Stimulated activated CD4-positive, alpha-beta T cell treated with anti-CD3 and anti-CD28 coated beads, Interleukin-15, amount 100 ng/mL, for 24 hours (primary cell): ENCODE measurements at places on chromosomes 12 and 14.

DNA sequence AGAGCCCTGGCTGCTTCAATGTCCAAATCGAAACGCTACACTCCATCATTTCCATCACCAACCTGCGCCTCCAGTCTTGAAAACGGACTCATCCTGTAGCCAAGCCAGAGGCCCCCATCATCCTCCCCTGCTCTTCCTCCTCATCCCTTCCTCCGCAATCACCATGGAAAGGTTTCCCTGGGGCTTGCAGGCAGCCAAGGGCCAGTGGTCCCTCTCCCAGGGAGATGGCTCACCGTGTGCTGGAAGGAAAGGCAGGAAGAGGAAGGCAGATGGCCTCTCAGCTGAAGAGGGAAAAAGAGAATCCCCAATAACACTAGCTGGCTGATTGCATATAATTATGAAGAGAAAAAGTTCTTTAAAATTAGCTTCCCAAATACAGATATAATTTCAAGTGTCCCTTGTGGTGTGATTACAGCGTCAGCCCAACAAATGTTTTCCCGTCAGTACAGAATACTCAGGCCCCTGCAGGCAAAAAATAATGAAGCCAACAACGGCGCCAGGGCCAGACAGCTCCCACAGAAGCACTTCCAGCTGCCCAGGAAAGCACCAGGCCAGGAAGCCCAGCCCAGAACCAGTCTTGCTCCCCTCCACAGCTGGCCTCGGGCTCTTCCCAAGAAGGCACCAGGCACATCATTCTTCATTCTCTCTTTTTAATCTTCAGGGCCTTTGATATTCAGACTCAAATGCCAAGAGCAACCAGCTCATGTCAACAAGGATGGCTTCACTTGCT lies 24.7 kb downstream of the ITPK1 start:
- DNase-seq = no peak

DNA sequence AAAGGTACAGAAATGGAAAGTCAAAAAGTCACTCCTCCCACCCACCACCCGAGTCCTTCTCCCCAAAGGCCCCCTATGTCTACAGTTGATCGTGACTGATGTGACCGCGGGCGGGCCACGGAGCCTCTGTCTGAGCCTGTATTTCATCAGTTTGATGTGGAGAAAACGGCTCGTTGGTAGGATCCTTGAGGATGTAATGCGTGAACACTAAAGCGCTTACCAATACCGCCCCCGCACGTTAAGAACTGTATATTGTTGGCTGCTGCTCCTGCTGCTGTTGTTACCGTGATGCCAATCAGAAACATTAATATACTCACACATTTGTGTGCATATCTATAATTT lies 24.6 kb upstream of the UBC start:
- peak; percentile 66 for DNase-seq

GRCh38 chr14:29898470-29898869 lies 29.2 kb downstream of the PRKD1 start:
- DNase-seq = no peak

DNA sequence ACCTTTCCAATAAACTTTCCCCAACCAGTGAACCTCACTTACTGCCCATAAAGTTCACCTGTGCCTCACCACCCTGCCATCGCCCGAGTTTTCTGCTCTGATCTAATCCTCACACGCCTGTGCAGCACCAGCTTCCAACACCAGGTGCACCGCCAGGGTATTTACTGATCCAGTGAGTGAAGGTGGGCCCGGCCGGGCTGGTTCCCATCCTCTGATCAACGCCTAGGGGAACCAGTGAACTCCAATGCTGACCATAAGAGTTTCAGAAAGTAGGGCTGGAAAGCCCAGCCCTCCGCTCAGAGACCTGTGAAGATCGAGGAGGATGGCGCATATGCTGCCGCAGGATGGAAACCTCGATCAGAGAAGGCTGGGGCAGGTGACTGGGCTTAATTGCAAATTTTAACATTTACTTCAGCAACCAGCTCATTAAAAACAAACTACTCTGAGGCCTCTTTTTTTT lies 685 bp upstream of the MYL6B start:
- DNase-seq = peak; percentile 80

DNA sequence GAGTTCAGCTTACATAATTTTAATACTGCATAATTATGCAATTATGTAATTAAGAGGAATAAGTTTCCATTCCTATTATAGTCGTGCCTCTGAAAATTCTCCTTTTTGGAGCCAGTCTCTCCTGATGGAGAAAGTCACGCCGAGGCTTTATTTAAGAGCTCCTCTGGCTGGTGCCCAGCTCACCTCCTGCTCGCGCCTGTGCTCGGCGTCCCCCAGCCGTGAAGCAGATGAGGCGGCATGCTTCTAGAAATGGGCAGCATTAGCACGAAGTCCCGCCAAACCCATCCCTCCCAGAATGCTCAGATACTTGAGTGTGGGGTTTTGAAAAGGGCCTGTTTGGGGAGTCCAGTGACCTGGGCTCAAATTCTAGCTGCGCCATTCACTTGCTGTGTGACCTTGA lies 153.0 kb downstream of the PHETA1 start:
- no peak for DNase-seq

DNA sequence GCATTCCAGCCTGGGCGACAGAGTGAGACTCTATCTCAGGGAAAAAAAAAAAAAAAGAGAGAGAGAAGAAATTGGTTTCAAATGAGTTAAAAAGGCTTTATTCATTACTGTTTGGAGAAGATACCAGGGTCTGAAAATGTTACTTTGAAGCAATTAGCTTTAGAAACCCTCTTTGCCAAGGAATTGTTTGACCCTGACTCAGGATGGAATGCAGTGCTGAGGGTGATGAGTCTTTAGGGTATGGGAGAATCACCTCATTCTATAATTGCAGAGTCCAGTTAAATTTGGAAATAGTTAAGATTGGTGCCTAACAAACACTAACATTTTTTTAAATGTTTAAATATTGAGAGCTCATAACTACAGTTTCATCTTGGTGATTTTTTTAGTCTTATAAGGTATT lies 13.3 kb downstream of the RAP1B start:
- no peak for DNase-seq

DNA sequence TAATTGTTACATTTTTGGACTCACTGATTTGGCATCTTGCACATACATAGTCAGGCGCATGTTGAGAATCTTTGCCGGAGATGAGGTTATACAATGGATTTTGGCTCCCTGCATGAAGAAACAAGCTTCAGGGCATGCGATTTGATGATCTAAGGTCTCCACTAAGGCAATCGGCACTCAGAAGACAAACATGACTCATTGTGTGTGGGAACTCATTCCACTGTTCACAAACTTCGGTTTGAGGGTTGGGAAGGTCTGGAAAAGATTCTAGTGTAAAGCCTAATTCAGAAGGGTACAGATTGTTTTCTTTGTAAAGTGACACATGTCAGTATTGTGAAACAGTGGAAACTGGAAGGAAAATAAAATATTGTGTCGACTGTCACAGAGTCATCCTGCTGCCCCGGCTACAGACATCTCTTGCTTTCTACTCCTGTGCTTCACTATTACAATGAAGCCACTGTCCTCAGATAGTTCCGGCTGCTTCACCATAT lies 192.6 kb upstream of the HMGA2 start:
- DNase-seq = no peak

DNA sequence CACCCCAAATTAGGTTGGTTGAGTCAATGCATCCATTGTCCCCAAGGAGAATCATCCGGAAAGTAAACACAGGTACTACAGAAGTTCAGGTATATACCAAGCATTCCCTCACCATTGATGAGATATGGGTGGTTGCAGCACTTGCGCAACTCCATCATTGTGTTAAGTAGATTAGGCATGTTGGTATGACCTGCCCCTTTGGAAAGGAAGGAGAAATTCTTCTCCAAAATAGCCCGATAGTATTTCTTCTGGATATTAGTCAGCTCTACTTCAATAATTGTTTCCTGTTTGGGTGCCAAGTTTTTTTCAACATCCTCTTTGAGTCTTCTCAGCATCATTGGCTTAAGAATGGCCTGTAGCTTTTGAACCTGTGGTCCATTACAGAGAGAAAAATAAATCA lies 21.3 kb upstream of the SUPT16H start:
- DNase-seq = no peak

DNA sequence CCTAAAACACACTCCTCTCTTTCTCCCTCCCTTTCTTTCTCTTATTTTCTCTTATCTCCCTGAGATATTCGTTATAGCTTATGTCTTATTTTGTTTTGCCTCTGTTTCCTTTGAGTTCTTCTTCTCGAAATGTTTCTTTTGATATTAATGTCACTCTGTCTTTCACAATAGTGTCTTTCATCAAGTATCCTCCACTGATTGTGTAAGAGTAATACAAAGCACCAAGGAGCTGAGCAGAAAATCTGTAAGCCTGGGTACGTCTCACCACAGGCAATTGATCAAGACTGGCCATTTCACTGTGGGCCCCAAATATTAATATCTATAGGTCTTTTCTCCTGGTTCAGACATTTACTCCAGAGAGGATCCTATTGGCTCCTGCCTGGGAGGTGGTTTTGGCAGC lies 4.8 kb upstream of the LYZ start:
- DNase-seq = no peak
